Stimulated activated CD4-positive, alpha-beta T cell treated with anti-CD3 and anti-CD28 coated beads, Interleukin-15, amount 100 ng/mL, for 1 hour (primary cell): ENCODE measurements at places on chromosomes 6 and 20.

- no peak for DNase-seq
These were observed 185.7 kb downstream of the SASH1 start for GRCh38 chr6:148528292-148528691.

DNA sequence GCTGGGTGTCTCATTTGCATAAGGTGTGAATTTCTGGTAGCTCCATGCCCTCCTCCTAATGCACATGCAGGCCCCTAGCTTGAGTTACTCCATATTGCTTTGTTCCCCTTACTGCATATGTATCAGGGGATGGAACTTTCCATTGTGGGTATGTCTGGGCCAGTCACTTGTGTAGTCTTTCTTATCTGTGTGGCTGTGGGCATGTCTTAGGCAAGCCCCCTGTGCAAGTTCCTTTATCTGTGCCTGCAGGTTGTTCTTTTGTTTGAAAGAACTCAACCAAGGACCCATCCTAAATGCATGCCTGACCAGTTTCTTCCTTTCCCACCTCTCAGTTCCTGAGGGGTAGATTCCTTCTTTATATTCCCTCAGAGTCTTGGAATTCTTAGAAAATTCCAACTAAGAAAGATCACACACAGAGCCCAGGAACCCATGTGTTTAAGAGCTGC, 23.6 kb downstream of the MBOAT1 start:
- DNase-seq: no peak

DNA sequence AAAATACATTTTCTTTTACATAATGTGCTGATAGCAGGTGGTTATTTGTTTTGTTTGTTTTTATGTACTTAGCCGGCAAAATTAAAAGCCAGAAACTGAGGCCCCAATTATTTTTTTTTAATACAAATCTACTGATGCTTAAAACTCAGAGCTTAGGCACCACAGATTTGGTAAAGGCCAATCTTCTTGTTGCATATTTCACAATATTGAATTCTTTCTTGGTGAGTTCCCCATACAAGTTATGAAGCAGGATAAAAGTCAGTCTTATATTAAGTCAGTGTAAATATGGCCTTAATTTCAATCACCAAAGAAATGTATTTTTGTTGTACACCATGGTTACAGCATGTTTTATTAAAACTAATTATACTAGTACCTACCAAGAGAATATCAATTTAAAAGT, 16.3 kb upstream of the ZDHHC14 start:
- no peak for DNase-seq

- DNase-seq: no peak
These were observed 11.6 kb downstream of the MDGA1 start for GRCh38 chr6:37686111-37686510.

DNA sequence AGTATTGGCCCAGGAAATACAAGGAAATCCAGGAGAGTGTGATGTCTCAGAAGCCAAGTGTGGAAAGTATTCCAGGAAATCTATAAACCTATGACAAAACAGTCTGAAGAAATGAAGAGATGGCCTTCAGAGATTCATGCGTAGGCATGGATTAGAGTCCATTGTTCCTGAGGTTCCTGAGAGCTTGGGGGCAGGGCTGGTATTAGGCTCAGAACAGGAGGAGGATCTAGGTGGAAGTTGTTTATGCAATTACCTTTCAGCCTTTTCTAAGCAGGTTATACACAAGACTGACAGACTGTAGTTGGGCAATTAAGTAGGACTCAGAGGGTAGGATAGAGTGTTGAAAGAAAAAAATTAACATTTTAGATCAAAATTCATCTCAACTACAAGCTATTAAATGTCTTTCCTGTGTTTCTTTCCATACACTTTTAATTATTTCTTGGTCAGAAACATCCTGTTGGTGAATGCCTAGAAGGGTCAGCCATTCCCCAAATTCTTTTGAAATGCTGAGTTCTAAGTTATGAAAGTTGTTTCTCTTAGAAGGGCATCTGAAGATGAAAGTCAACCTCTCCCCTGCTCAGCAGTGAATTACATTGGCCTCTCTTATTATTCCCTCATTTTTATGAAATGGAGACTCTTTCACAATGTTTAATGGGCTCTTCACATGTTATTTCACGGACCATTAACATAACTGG, 201.2 kb upstream of the MYLIP start:
- DNase-seq: no peak

DNA sequence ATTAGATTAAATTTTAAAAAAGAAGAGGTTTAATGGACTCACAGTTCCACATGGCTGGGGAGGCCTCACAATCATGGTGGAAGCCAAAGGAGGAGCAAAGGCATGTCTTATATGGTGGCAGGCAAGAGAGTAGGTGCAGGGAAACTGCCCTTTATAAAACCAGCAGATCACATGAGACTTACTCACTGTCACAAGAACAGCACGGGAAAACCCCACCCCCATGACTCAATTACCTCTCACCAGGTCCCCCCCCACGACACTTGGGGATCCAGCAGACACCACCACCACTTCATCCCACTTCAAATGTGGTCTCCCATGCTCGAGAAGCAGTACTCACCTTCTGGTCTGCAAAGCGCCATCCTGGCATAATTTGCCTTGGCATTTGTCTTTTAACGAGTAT, 24.6 kb downstream of the MTFR2 start:
- no peak for DNase-seq

GRCh38 chr20:9617940-9618339, 103.5 kb downstream of the LAMP5 start:
- DNase-seq: no peak

- DNase-seq: no peak
These were observed 73.9 kb downstream of the AHI1 start for GRCh38 chr6:135423649-135424128.

DNA sequence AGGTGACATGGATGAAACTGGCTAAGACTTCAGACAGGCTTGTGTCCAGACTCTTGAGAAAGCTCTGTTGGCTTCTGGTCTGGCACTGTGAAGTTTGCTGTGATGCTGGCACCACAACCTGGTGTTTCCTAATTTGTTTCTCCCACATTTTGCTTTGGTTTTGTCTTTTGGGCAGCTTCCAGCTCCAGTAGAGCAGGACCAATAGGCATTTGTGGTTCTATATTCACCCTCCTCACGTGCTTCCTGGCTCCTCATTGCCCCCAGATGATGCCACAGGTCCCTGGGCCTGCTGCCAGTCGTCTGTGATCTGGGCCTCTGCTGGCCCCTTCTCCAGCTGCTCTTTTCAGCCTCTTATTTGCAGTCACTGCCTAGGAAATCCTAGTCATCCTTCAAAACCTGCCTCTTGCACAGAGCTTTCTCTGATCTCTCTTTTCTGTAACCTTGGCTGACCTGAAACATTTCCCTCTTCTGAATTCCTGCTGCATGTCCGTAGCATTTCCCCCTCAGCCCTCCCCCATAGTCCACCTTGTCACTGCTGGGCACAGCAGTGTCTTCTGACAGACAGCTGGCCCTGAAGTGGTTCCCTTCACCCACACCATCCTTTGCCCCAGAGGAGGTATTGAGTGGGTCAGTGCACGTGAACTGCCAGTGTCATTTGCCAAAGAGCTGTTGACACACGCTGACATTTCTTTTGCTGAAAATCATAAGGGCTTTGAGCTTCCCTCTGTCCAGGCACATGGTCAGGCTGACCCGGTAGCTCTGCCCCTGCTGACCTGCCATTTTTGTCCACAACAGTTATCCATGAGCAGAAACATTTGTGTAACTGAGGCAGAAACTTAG, 63.0 kb downstream of the PTPN1 start:
- no peak for DNase-seq

DNA sequence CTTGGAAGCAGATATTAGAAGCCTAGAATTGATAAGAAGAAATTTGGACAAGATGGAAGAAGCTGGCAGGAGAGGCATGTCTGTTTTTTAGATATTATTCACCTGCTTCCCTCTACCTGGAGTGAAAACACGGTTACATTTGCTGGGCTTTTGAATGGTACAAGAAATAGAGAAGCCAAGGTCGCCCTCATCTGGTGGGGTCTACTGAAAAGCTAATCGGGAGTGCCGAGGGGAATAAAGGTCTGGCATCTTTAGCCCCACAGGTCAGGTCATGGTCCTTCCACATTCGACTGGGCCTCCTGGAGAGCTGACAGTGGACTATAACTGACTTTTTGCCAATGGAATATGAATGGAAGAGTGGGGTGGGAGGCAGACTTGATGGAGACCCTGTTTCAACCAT, 4.6 kb upstream of the C2 start:
- DNase-seq: no peak

GRCh38 chr20:2616634-2617033, 35.8 kb upstream of the NOP56 start:
- no peak for DNase-seq

DNA sequence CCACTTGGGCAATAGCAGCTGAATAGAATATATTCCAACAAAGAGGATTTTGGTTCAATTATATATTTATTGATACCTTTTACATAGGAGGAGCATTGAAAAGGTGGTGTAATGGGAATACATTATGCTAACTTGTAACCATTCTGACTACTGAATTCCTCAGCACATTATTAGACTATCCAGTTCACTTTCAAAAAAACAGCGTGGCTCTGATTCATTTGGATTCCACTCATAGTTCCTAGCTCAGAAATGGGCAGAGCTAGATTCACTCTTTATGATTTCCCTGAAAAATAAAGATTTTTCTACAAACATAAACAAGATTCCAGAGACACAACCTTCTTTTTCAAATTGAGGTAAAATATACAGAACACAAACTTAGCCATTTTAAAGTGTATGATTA, 9.2 kb upstream of the TRERF1 start:
- no peak for DNase-seq

DNA sequence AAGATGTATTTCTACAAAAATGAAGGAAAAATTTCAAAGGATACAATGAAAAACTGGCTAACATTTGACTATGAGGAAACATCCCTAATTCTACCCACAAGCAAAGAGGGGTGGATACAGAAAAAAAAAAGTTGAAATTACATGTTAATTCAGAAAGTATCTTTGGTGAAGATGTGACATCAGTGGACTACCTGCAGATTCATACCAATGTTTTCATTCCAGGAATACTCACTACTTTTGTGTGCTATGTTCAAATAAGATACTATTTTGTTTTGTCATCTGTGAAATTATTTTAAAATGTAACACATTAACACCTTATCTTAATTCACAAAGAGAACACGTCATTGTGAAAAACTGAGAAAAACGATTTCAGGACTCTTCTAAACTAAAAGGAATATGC, 159.3 kb upstream of the SHLD1 start:
- no peak for DNase-seq

- DNase-seq: no peak
These were observed 5.4 kb downstream of the ENPP4 start for GRCh38 chr6:46135176-46135575.

DNA sequence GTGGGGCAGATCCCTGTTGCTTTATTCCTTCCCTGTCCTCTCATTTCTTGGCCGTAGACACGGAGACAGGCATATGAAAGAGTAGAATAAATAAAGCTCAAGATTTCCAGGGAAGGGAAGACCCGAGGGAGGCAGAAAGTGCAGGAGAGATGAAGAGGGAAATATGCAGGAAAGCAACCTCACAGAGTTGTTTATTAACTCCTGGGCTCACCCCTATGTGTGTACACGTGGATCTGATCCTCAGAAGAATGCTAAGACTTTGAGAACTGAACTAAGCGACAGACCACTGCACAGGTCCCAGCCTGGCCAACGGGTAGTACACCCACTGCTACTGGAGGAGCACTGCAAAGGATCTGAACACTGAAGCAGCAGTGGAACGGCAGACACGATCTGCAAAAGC, 156.2 kb downstream of the KIF16B start:
- DNase-seq: no peak

- no peak for DNase-seq
These were observed 132.2 kb downstream of the PRND start for GRCh38 chr20:4853757-4854560.

GRCh38 chr20:48689388-48689787, 138.4 kb downstream of the PREX1 start:
- no peak for DNase-seq

- DNase-seq: no peak
These were observed 179.1 kb downstream of the THBS2 start for GRCh38 chr6:169074526-169074925.

- DNase-seq: no peak
These were observed 11.4 kb downstream of the SYTL3 start for GRCh38 chr6:158661156-158661685.

DNA sequence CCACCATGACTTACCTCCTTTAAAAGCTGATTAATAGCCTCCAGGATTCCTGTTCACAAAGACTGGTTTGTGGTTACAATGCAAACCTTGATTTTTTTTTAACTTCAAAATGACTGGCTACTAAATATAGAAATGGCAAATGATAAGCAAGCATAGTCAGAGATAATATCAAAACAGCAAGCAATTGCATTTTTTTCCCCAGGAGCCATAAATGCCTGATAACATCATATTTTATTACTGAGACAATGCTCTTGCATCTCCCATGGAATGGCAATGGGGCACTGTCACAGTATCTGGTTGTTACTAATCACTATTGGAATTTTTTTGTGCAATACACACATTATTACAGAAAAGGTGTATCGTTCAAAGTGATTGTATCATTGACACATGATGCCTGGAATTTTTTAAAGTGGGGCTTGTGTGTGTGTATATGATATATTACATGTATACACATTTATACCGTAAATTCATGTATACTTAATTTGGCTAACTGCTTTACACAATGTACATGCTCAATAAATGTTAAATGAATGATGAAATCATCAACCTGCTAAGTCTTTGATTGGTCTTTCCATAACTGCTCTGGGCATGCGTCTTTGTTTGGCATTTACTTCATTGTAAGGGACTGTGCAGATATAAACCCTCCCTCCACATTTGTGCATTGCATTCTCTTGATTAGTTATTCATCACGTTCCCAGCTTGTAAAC, 980 bp upstream of the SALL4 start:
- no peak for DNase-seq

DNA sequence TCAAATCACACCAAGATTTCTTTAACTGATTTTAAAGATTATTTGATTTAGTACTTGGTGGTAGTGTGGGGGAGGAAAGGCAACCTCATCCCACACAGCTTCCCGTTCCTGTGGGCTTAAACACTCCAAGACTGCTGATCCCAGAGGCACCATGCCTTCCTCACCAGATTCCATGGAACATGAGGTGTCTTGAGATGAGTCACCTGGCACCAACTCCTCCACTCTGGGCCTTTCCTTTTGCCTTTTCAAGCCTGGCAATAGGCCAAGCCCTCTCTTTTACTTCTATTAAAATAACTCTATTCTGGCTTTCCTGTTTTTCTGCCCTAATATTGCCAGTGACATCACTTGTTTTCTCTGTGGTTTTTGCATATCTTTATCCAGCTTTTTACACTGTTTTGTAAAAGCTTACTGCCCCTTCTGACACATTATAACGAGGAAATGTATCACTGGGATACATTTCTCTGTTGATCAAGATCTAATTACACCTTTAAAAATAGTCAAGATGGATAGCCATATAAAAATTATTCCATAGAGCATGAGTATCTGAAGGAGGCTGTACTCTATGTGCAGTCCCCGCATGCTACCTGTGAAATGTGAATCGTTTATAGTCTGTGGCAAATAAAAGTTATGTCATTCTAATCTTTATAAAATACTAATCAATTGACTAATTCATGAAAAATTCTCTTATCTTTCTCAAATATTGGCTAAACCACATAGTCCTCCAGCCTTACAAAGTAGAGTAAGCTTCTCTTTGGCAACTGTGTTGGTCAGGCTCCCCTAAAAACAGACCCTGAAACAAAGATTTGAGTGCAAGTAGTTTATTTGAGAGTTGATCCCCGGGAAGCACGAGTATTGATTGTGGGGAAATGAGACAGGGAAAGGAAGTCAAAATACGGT, 257.8 kb upstream of the KCNQ5 start:
- no peak for DNase-seq
